Activated CD4-positive, alpha-beta memory T cell treated with anti-CD3 and anti-CD28 coated beads, Interleukin-2, amount 10 ng/mL, durations not matched to agents 7 days and 5 days (primary cell): ENCODE measurements at places on chromosomes 2 and 18. TPM values are rescaled to one million over a fixed set of nuclear protein-coding genes. Genes with fewer than 3 reads are reported as not detected.

GRCh38 chr2:225889452-225889851 lies 489.9 kb downstream of the NYAP2 start:
- no peak for DNase-seq

DNA sequence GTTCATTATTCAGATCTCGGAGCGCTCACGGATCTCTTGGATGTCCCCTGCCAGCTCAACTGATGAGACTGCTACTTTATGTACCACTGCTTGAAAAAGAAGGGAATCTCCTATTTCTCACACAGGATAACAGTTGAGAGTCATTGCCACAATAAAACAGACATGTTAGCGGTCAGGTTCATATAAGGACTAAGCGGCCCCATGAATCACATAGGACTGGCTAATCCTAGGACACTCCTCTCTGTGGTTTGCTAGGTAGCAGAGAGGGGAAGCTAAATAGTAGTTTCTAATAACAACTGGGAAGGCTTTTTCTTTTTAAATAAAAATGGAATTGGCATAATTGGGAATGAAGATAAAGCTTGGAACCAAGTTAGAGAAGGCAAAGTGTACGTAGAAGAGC lies 15.9 kb upstream of the TGFA start:
- DNase-seq, result no peak

GRCh38 chr18:67731851-67732250 lies 215.3 kb upstream of the DSEL start:
- no peak for DNase-seq

DNA sequence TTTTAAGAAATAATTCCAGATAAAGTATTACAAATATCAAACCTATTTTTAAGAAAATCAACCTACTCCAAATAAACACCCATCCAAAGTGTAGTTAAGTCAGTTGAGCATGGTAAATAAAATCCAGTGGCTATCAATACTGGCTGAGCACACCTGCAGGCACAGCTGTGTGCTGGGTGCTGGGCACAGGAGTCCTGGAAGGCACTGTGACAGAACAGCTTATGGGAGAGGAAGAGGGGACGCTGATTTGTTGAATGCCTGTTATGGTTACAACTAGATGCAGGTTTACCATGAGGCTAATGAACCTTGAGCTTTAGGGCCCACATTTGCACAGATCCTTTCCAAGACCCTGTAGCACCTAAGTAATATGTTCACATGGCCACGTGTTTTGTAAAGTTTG lies 202.7 kb downstream of the MTX2 start:
- DNase-seq, result no peak

DNA sequence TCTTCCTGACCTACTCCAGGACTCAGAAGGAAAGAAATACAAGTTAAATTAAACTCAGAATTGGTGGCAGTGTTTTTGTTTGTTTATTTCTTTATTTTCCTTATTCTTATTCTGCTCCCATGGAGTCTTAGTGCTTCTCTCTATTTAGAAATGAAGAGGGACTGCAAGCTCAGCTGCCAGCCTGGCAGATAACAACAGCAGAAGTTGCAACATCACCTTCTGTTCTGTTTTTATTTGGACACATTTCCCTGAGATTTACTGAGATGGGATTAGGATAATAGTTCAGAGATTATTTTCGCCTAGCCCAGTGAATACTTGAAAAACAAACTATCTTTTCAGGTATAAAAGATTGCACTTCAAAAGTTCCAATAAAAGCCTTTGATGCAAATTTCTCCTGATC lies 70.4 kb upstream of the DTNA start:
- no peak for DNase-seq

GRCh38 chr2:26615336-26615859 lies 25.8 kb downstream of the CIB4 start:
- DNase-seq, result no peak

- no peak for DNase-seq
Measured at GRCh38 chr2:10016001-10016801, 27.1 kb upstream of the KLF11 start.

DNA sequence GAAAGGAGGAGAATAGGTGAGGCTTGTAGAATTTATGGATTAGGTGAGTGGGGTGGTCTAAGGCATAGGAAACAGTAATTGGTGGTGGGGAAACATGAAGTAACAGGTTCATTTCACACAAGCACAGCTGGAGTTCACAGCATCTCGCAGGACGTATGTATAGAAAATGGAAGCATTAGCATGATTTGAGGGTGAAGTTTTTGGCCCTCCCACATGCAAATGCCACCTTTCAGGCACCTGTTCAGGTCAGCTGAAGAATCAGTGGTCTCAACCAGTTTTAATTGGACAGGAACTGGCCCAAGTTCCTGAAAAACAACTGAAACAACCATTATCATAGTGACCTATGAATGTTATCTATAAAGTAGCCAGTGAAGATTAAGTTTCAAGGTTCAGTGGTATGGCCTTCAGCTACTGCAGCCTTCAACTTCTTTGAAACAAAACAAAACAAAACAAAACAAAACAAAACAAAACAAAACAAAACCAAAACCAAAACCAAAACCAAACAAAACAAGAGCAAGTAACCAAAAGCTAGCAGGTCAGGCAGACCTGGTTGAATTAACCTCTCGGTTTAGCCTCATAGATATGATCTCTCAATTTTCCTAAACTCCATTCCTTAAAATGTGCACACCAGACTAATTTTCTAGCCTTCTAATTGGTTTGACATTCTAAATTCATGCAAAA lies 102.1 kb upstream of the SPHKAP start:
- DNase-seq, result no peak

FSHR gene
- total RNA-seq, result not detected

FBXO15 gene
- 0.60 TPM for total RNA-seq

KIF5C gene
- 21.7 TPM for total RNA-seq

CPLX4 gene
- not detected for total RNA-seq
